Karpas-422 (cell line): ENCODE measurements at places on chromosomes 1 and 21. TPM values are rescaled to one million over a fixed set of nuclear protein-coding genes. Genes with fewer than 3 reads are reported as not detected.

Gene VHLL
- not detected in 2 replicates for total RNA-seq

Gene CADM3
- not detected in 2 replicates for total RNA-seq

Gene OR2T11
- not detected in 2 replicates for total RNA-seq

Gene RGSL1
- 0.22 and 0.97 TPM in 2 replicates for total RNA-seq

Gene SLC2A5
- total RNA-seq, result 0.07 and 0.22 TPM in 2 replicates

Gene CD52
- total RNA-seq, result 614 and 735 TPM in 2 replicates

Gene LCE1B
- not detected in 2 replicates for total RNA-seq

Gene TCP10L
- 0.07 TPM in 1 of 2 replicates, not detected in the other for total RNA-seq

Gene SERPINC1
- 0.26 TPM in 1 of 2 replicates, not detected in the other for total RNA-seq

Gene FBXO28
- 20.8 and 33.4 TPM in 2 replicates for total RNA-seq

Gene LHX8
- not detected in 2 replicates for total RNA-seq

Gene RGS7
- total RNA-seq, result not detected in 2 replicates
